ENCODE measurements at places on chromosomes 11 and 22.
A peak's percentile ranks its signal among the peaks of the same experiment; 100 is the strongest.

DNA sequence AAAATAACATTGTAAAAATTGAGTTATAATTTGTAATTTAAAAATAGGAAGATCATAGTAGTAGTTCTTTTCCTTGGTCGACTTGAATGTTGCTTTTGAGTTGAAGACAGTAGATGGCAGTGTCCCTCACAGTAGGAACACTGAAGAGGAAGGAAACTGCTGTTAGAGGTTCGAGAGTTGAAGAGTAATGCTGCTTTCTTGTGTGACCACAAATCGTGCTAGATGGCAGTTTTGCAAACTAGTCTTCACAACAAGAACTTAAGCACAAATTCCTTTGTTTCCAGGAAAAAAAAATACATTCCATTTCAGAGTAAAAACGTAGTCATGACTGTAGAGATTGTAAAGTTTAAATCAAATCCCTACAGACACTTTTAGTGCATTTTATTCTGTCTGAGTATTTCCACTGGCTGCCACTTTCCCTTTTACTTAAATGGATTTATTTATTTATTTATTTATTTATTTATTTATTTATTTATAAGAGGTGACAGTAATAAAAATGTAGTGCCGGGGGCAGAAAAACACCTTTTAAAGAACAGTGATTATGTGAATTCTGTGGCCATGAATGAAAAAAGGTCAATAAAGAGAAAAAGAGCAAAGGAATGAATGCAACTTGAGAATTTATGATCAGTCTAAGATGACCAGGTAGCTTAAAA lies 54.6 kb downstream of the SPECC1L start:
- peak; percentile 34 for DNase-seq

DNA sequence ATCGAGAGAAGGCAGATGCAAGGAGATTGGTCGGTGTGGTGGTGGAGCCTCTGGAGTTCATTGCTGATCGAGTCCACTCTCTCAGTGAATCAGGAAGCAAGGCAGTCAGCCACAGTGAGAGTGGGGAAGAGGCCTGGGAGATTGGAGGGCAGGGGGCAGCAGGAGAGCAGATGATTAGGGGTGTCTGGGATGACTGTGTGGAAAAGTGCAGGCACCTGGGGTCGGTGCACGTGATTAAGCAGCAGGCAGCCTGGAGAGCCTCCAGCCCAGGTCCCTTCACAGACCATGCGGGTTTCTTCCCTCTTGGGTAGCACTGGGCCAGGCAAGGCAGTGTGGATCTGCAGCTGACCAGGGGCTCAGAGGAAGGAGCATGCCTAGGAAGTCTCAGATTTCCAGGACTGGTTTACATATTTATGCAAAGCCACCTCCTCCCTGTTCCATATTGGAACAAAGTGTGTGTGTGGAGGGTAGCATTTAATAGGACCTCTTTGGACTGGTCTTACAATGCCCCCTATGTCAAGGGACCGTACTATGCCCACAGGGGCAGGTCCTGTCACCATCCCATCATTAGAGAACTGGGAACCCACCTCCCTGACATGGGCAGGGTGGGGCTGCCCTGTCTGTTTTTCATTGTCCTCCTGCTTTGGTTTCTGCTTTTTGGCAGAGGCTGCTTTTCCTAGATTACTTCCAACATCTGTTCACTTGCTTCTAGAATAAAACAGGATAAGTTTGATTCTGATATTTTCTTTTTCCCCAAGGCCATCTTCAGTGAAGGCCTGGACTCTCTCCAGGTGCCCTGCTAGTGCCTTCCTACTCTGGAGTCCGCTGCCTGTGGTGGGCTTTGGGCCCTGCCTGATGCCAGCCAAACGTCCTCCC lies 14.0 kb upstream of the GDPD5 start:
- DNase-seq = no peak

GRCh38 chr11:34411791-34412190 lies 26.9 kb upstream of the CAT start:
- no peak for DNase-seq

DNA sequence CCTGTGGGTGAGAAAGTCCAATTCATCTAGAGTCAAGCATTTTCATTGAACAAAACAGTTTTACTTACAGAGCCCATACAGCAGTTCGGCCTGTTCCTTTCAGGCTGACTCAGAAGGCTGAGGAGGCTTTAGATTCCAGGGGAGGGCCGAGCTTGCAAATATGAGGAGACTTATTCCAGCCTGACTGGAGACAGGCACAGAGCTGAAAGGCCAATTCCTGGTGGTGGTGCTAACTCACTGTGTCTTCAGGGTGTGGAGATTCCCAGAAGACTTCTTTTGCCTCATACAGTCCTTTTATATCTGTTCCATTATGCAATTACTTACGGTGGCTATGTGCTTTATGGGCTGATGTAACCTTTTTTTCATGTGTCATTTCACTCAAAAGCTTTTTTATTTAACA lies at the start of gene OR51E2:
Gene OR51E2 (minus strand): TSS at position 269 of the 400 bp plus-strand sequence. CDS start 15,142 bp downstream, outside the sequence.
- DNase-seq = no peak

- DNase-seq = peak; percentile 83
Measured at GRCh38 chr22:31829505-31829904, 75.7 kb downstream of the DEPDC5 start.

DNA sequence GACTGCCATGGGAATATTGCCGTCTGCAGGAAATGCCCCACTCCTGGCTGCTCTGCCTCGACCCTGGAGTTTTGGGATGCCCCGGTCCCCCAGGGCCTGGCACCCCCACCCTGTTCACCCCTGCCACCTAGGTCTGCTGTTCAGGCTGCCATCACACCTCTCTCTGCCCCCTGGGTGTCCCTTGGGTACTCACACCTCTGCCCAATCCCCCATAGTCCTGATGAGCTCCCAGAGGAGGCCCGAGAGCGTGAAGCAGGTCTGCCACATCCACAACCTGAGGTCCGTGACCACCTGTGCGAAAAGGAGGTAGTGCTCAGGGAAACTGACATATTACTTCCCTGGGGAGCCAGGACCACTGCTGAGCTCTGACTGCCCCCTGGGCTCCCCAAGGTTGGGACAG lies 20.2 kb upstream of the DRICH1 start:
- no peak for DNase-seq

DNA sequence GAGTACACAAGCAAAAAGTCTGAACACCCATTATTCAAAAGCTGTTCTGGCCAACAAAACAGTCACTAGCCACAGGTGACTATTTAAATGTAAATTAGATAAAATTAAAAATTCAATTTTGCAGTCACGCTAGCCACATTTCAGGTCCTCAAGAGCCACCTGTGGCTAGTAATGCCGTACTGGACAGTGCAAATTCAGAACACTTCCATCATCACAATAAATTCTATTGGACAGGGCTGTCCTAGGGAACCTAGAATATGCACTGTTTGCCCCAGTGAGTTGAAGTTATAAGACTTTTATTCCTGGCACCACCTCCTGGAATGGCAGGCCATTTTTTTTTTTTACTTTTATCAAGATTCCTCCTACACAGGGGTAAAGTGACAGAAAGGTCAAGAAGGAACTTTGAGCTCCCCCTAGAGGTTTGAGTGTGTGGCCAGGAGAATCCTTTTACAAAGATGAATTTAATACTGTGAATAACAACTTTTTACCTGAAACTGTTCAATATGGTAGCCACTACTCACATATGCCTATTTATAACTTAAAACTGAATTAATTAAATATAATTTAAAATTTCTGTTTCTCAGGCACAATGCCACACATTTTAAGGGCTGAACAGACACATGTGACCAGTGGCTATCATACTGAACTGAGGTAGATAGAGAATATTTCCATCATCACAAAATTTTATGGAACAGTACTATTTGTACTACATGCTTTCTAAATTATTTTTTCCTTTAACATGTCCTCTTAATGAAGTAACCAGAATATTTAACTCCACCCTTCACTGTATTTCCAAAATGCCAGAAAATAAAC lies 6.5 kb downstream of the MSANTD2 start:
- DNase-seq = no peak

DNA sequence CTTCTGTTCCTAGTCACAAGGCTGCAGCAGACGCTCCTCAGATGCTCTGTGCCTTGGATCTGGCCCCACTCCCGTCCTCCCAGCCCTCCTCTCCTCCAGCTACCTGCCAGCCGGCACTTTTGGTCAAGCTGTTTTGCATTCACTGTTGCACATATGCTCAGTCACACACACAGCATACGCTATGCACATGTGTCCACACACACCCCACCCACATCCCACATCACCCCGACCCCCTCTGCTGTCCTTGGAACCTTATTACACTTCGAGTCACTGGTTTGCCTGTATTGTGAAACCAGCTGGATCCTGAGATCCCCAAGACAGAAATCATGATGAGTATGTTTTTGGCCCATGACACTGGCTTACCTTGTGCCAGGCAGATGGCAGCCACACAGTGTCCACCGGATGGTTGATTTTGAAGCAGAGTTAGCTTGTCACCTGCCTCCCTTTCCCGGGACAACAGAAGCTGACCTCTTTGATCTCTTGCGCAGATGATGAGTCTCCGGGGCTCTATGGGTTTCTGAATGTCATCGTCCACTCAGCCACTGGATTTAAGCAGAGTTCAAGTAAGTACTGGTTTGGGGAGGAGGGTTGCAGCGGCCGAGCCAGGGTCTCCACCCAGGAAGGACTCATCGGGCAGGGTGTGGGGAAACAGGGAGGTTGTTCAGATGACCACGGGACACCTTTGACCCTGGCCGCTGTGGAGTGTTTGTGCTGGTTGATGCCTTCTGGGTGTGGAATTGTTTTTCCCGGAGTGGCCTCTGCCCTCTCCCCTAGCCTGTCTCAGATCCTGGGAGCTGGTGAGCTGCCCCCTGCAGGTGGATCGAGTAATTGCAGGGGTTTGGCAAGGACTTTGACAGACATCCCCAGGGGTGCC lies 109.8 kb downstream of the BCR start:
- no peak for DNase-seq

- DNase-seq = no peak
Measured at GRCh38 chr22:22927888-22928665, 40.5 kb downstream of the IGLL5 start.

DNA sequence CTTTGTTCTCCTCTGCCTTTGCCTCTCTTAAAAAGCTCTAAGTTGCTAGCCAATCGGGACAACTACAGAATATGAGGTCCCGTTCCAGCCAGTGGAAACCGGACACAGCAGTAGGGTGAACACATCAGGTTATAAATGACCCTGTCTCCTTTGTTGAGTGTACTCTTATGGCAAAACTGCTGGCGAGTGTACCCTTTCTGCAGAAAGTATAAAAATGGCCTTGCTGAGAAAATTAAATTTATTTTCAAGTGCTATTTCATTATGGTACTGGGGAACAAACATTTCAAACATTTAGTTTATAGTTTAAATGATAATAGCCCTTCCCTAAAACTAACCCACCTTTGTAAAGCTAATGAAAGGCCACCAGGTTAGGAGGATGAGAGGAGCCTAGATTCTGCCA lies 6.0 kb upstream of the LGALS12 start:
- no peak for DNase-seq

GRCh38 chr11:76591416-76591815 lies 79.1 kb downstream of the LRRC32 start:
- DNase-seq = no peak

DNA sequence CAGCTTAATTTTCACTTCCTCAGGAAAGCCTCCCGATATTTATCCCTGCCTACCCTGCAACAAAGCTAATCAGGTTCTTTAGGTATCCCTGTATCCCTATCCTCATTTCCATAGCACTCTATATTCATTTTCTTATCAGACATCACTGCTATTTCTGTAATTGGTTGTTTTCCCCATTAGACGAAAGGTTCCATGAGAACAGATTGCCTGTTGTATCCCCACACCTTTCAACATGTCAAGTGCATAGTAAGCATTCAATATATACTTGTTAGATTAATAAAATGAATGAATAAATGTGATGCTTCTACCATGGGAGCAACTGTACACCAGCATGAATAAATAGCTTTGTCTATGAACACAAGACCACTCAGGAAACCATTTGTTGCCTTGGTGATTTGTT lies 499.8 kb downstream of the DLG2 start:
- no peak for DNase-seq

- DNase-seq = no peak
Measured at GRCh38 chr11:72983560-72983959, 158.6 kb downstream of the FCHSD2 start.
